ENCODE measurements at places on chromosomes 5 and 9.
A peak's percentile ranks its signal among the peaks of the same experiment; 100 is the strongest.

DNA sequence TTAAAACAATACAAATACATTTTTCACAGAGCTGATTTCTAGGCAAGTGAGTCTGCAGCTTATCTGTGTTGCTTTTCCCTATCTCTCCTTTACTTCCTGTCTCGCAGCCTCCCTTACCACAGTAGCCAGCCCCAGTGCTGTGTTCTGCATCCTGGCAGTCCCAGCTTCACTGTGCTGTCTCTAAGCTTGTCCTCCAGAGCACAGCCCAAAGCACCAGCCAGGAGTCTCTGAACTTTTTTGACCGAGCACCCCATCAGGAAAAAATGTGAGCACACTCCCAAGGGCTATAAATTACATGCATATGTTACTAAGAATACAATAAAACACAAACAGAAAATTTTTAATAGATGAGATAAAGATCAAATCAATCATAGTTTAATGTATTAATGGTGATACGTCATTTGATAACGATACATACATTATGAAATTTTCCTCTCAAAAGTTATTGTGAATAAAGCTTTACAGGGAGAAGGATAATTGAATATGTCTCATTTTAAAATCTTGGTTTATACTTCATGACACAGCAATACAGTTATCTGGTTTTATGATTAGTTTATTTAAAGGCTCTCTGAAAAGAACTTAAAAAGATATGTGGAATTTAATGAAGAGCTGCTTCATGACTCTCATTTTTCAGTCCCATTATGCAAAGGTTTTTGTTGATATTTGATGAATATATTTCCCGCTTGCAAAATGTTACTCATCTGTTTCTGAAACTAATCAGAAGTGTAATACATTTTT is 7.3 kb upstream of the RHOBTB3 start:
- no peak for DNase-seq

- DNase-seq = no peak
These were observed 13.8 kb downstream of the INVS start for GRCh38 chr9:100112677-100113336.

- DNase-seq = no peak
These were observed 374.7 kb upstream of the ADAMTS16 start for GRCh38 chr5:4765411-4765810.

DNA sequence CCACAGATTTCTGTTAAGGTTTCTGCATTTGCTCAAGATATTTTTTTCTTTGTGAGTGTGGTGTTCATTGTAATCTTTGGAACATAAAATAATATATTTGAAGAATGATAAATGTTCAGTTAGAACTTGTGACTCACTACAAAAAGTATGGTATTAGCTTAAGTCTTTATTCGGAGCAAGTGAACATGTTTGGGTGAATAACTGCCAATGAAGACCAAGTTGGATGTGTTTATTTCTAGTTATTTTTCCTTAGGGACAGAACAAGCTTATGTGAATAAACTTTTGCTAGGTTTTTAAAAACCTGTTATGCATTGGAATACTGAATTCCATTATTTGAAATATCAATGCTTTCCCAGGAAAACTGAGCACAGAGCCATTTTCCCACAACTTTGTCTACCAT is 418.6 kb downstream of the SLCO4C1 start:
- DNase-seq = no peak

DNA sequence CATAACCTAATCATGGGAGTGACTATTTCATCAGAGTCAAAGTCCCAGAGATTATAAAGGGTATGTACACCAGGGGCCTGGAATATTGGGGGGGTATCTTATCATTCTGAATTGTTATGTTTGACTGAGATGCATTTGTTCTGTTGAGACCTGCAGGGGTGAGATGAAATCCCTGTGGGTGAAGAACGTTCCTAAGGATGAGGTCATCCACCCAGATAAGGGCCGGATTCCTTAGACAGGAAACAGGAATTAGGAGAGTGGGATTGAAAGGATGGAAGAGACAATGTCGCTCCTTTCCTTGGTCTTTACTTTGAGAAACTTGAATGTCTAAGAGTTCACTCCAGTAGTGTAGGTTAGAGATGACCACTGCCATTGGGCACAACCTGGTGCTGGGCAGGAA is 54.7 kb downstream of the GAS1 start:
- DNase-seq = no peak

- DNase-seq = no peak
These were observed 18.1 kb upstream of the GPX3 start for GRCh38 chr5:151002250-151002649.

DNA sequence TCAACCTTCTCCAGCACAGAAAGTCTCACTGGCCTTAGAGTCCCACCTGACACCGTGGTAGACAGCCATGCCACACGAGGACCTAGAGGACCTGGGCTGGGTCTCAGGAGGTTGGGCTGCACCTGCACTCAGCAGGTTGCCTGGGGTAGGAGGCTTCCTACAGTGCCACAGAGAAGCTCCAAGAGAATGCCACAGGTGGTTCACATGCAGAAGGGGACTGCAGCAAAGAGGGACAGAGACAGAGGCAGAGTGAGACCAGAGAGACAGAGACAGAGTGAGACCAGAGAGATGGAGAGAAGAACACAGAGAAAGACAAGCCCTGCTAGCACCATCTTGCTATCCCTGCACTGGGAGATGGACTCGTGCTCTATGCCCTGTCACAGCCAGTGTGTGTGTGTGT is 5.7 kb downstream of the CAMK2A start:
- no peak for DNase-seq

DNA sequence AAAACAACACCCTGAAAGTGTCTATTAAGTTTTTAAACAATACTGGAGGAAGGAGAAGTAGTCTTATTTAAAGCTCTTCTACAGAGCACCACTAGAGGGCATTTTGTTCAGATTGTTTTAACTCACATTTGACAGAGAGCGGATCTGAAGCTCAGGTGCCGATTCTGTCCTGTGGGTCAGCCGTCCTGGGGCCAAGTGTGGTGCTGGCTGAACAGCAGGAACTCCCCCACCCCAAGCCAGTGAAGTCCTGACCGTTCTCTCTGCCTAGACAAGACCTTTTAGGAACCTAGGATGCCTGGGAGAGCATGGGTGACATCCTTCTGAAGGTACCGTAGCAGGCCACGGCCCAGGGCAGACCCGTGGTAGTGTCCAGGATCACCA is 3.9 kb downstream of the EXOC3 start:
- DNase-seq = peak; percentile 23

- DNase-seq = no peak
These were observed 35.2 kb downstream of the RAI14 start for GRCh38 chr5:34691326-34691725.

Data from NCI-H1092 treated with DMSO at 0.1 percent for 48 hours (cell line).